NCI-H2171 (cell line): ENCODE measurements at places on chromosomes 12 and 14.

GRCh38 chr12:102896067-102896466 lies 21.0 kb downstream of the PAH start:
- DNase-seq = no peak

DNA sequence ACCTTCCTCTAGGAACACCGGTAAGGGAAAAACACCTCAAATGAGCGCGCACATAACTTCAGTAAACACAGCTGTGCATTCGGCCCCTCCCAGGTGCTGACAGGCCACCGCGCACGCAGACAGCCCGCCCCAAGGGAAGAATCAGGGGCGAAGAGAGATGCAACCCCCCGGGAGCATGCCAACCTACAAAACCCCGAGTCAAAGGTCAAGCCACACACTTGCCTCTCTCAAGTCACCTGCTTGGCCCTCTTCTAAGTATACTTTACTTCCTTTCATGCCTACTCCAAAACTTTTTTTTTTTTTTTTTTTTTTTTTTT lies 2.3 kb upstream of the CYP46A1 start:
- DNase-seq = peak; percentile 5

DNA sequence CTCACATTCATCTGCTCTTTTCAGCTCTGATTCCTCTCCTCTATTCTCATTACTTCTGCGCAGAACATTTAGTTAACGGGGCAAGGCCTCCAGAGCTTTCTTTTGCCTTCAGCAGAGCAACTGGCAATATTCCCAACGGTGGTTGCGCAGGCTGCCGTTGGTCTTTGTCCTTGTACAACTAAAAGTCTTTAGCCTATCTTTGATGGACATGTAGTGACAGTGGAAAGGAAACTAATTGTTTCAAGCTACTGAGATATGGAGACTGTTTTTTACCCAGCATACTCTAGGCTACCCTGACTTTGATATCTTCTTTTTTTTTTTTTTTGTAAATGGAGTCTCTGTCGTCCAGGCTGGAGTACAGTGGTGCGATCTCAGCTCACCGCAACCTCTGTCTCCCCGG lies 12.6 kb downstream of the R3HDM2 start:
- no peak for DNase-seq

DNA sequence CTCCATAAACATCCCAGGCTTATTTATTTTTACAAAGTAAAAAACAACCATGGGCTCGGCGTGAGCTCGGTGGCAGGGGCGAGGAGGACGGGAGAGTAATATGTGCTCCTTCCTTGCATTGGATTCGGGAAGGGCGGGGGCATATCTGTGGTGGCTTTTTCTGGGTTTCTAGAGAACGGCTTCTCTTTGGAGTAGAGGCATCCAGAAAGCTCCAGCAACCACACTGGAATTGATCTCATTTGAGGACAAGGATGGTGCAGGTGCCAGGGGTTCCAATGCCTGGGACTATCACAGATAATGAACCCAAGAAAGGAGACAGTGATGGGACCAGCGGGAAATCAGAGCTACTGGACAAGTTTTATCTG lies 18.9 kb downstream of the ADGRD1 start:
- no peak for DNase-seq

- DNase-seq = no peak
Observed at GRCh38 chr14:40188006-40188405, 755.8 kb upstream of the FBXO33 start.

DNA sequence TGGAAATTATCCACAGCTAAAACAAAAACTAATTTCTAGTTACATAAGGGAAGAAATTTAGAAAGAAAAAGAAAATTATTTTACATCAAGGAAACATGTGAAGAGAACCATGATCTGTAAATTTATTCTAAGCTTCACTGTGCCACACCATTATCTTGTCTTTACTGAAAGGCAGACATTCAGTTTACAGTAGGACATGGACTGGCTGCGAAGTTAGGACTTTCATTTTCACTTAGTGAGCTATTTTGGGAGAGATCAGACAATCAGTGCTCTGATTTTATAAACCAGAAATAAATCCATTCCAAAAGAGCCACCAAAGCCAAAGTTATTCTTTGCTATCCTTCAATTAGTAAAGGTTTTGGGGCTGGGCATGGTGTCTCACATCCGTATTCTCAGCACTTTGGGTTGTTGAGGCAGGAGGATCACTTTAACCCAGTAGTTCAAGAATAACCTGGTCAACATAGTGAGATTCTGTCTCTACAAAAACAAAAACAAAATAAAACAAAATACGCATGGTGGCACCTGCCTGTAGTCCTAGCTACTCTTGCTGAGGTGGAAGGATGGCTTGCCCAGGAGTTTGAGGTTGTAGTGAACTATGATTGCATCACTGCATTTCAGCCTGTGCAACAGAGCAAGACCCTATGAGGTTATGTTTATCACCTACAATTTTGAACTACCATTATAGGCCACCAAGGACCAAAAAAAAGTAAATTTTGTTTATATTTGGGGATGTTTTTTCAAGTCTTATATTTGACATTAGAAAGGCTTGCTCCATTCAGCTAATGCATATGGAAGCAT lies 1084.8 kb upstream of the ATXN7L3B start:
- DNase-seq = no peak

DNA sequence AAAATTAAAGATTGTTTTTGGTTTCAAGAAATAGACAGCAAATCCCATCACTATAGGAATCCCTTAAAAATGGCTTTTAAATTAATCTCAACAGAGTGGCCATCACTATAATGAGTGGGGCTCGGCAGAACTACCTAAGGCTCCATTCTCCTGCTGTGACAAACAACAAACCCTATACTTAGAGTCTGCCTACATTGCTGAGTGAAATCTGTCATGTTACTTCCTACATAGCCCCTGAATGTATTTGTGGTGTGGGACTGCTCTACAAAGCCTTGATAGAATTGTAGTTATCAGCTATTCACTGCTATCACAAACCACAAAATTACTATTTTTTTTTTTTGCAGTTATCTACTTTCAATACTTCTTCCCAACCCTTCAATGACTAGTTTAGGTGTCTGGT lies 538.7 kb upstream of the ATXN7L3B start:
- DNase-seq = no peak

DNA sequence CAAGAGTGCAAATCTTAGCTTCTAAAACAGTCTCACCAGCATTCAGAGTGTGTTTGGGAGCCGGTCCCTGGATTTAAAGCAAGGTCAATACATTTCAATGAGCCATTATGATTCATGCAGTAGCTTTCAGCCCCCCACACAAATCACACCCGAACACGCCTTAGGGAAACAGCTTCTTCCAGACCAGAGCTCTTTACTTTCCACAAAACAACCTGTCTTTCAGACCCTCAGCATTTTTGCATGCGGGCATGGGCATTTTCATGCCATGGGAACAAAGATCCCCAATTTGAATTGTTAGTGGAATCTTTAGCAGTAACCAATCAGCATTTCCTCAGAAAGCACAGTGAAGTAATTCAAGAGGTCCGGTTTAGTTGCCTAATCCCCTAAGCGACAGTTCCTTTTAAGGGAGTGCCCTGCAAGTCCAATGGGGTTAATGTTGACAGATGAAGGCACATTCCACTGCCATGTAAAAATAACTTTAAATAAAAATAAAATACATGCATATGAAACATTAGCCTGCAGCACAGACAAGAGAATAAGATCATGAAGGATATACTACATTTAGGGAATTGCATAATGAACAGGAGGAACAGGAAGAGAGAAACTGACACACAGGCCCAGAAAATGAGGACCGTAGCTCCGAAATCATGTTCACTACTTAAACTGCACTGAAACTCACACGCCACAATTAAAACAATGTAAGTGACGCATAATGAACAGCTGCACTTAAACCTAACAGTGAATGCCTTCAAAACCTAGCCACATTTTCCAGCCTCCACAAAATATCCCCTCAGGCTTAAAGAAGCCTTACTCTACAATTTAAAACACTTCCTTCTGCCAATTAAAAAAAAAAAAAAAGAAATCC lies 4.0 kb downstream of the VPS37B start:
- no peak for DNase-seq

- DNase-seq = no peak
Observed at GRCh38 chr14:95943699-95944098, 67.1 kb downstream of the TUNAR start.

- no peak for DNase-seq
Observed at GRCh38 chr12:116160231-116160630, 117.3 kb downstream of the MED13L start.

DNA sequence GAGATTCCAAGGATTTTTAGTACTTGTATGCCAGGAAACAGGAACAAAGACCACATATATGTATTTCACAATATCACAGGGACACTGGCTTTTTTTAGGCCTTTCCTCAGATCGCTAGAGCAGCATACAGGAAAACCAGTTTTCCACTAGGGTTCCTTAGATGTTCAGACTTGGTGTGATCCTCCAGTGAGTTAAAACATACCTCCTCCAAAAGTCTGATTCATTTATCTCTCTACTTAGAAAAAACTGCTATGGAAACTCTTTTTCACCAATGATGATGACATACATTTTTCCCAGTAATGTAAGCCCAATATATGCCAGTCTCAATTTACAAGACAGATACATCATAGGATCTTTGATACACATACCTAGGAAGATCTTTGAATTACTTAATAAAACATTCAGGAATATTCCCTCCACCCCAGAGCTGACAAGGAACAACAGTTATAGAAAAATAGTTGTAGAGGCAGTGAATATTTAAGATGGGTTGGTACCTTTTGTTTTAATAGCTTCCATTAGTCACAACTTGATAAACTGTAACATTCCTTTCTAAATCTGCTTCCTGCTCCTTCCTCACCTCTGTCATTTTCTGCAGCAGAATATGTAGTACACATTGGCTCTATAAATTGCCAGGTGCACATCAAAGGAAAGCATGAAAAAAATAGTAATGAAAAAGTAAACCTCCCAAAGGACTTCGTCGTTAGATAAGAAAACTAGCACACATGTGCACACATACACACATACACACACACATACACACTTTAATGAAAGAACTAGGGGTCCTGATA lies 27.5 kb downstream of the BCAT1 start:
- no peak for DNase-seq

GRCh38 chr12:85673921-85674420 lies 162.2 kb downstream of the RASSF9 start:
- DNase-seq = no peak

GRCh38 chr12:58224536-58225105 lies 283.3 kb downstream of the ATP23 start:
- DNase-seq = no peak

- DNase-seq = no peak
Observed at GRCh38 chr12:101115326-101115725, 94.7 kb downstream of the SLC5A8 start.

DNA sequence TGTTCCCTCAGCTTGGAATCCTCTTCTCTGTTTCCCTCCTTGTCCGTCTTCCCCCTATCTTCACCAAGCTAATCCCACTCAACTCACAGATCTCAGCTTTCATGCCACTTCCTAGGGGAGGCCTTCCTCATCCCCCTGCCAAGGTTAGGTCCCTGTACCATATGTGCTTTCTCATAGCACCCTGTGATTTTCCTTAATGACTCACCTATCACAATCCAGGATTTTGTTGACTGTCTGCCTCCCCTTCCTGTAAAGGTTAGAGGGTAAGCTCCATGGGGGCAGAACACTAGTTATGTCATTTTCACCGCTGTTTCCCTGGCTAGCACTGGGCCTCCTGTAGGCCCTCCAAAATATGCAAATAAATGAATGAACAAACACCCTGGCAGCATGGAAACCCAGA lies 57.6 kb downstream of the CRADD start:
- DNase-seq = no peak

GRCh38 chr14:101731187-101732080 lies 30.1 kb upstream of the PPP2R5C start:
- DNase-seq = peak; percentile 80

DNA sequence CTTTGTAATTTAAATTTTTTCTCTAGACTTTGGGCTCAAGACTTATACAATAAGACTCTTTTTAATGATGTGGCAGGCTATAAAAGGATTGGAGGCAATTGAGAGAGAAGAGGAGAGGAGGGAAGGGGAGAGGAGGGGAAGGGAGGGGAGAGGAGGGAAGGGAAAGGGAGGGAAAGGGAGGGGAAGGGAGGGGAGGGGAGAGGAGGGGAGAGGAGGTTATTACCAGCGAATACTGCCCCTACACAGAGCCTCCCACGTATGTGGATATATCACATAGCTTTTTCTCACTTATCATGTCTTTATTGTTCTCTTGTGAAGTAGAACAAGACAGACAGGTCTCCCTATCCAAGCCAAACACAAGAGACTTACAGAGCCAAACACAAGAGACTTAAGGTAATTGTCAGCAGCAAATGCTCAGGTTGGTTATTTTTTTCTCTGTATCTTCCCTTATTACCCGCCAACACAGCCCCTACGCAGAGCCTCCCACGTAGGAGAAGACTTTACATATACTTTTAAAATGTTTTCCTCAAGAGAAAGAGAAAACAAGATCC lies 63.1 kb downstream of the DRAM1 start:
- no peak for DNase-seq

GRCh38 chr12:7042842-7043241 lies 17.7 kb upstream of the C1S start:
- no peak for DNase-seq

- no peak for DNase-seq
Observed at GRCh38 chr12:106704081-106704480, 70.4 kb upstream of the RIC8B start.
